ENCODE measurements at places on chromosomes 2 and 18. TPM values are rescaled to one million over a fixed set of nuclear protein-coding genes. Genes with fewer than 3 reads are reported as not detected.
A peak's percentile ranks its signal among the peaks of the same experiment; 100 is the strongest.

The LBH gene
- total RNA-seq, result 256 TPM

The CCDC138 gene
- total RNA-seq, result 3.8 TPM

The CHRNG gene
- total RNA-seq, result not detected

GRCh38 chr2:24723665-24724064, 69.5 kb downstream of the PTRHD1 start:
- DNase-seq, result no peak

GRCh38 chr2:18345848-18346247, 214.6 kb downstream of the RDH14 start:
- DNase-seq, result no peak

GRCh38 chr2:38116762-38117161, 40.8 kb upstream of the CYP1B1 start:
- no peak for DNase-seq

DNA sequence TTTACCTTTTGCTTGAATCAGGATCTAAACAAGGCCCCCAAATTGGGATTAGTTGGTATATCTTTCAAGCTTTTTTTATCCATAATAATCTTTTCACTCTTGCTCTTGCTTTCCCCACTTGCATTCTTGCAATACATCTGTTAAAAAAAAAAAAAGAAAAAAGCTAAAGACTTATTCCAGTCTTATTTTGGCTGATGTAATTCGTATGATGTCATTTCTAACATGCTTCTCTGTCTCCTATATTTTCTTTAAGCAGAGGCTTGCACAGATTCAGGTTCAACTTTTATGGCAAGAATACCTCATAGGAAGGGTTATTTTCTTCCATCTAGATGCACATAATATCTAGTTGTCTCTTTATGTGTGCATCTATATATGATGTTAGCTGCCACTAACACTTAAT, 9.8 kb upstream of the GCFC2 start:
- DNase-seq, result no peak

- DNase-seq, result no peak
Observed at GRCh38 chr2:219104107-219105035, 43.6 kb upstream of the IHH start.

GRCh38 chr18:5895299-5895875, at the start of gene TMEM200C:
Gene TMEM200C, minus strand, starts transcription at chr18:5895522. Its CDS starts 3,459 bp downstream, at chr18:5892063.
- peak; percentile 64 for DNase-seq

GRCh38 chr2:55861733-55862132, 61.8 kb downstream of the EFEMP1 start:
- no peak for DNase-seq
